ENCODE measurements at places on chromosomes 11 and 22.

- DNase-seq = peak; percentile 61
Measured at GRCh38 chr22:24486501-24486921, 8.6 kb upstream of the UPB1 start.

DNA sequence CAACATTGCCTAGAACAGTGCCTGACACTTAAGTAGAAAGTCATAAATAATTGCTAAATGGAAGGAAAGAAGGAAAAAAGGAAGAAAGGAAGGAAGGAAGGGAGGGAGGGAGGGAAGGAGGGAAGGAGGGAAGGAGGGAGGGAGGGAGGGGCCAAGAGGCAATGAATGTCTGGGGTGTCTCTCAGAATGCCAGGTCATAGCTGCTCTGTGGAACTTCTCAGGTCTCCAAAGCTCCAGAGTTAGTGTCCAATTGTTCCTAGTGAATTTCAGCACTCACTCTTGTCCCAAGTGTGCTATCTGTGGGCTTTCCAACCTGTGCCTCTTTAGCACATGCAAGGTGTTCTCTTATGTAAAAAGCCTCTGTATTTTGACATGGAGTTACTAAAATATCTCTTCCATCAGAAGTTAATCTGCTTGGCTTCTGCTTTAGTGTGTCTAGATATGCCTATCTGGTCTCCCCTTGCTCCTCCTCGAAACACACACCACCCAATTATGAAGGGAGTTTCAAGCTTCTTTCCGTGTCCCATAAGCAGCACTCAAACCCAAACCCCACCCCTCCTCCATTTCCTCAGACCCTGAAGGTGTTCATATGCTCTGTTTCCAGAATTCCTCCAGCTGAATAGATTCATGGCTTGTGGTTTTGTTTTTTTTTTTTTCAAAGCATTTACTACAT is 56.5 kb downstream of the FAM76B start:
- no peak for DNase-seq

DNA sequence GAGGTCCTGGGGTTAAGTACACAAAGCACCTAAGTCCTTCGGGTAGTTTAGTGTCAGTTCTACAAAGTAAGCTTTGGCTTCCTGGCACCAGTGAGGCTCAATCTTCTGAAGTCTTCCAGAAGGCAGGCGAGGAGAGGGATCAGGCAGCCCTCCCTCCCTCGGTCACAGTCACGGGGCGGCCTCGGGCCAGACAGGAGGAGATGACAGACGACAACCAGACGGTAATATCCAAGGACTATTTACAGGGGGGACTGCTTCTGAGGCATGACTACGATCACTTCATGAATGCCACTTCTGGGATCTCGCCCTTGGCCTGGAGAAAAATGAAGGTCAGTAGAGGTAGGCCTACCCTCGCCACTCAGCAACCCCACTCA is 383 bp upstream of the TMEM223 start:
- no peak for DNase-seq

- no peak for DNase-seq
Measured at GRCh38 chr11:3052109-3052479, 5.1 kb downstream of the CARS1 start.

- DNase-seq = no peak
Measured at GRCh38 chr22:27336151-27337090, 465.1 kb downstream of the MN1 start.

DNA sequence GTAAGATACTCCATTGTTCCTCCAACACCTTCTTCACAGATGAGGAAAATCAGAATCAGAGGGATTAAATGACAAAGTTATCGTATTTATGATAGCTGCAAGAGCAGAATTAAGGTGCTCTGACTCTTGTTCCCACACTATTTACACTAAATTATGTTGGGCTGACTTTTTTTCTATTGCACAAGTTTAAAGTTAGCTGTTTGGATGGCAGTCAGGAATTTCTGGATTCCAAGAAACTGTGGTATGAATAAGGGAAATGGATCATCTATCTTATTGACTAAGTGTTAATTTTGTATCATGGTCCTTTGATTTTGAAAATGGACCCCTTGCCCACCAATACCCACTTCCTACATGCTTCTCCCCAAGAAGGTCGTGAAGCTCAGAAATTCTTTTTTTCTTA is 19.9 kb upstream of the APOA1 start:
- no peak for DNase-seq

GRCh38 chr11:71538666-71538990 is 803 bp downstream of the KRTAP5-8 start:
- no peak for DNase-seq

Data from non-pigmented ciliary epithelial cell (primary cell).